ENCODE measurements at places on chromosomes 16 and 17.

- no peak for DNase-seq
These were observed 30.7 kb upstream of the HOXB13 start for GRCh38 chr17:48759288-48759687.

GRCh38 chr17:73586275-73586832, 57.9 kb downstream of the SDK2 start:
- no peak for DNase-seq

DNA sequence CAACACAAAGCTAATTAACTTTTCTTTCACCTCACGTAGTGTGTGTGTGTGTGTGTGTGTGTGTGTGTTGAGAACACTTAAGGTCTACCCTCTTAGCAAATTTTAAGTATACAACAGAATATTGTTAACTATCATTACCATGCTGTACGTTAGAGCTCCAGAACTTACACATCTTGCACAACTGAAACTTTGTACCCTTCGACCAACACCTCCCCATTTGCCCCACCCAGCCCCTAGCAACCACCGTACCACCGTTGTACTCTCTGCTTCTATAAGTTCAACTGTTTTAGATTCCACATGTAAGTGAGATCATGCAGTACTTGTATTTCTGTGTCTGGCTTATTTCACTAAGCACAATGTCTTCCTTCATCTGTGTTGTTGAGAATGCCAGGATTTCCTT, 28.1 kb upstream of the MLYCD start:
- no peak for DNase-seq

- DNase-seq: no peak
These were observed 3.6 kb downstream of the CDC6 start for GRCh38 chr17:40291281-40291664.

DNA sequence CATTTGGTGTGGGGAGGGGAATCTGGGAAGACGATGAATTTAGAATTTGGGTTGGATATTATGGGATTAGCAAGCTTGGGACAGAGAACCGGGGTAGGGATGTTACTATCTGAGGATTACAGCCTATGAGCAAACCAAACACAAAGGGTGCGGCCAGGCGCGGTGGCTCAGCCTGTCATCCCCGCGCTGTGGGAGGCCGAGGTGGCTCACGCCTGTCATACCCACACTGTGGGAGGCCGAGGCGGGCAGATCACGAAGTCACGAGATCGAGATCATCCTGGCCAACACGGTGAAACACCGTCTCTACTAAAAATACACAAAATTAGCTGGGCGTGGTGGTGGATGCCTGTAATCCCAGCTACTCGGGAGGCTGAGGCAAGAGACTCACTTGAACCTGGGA, 60.9 kb downstream of the VPS53 start:
- no peak for DNase-seq

GRCh38 chr17:69972251-69972650, 102.8 kb upstream of the KCNJ16 start:
- no peak for DNase-seq

DNA sequence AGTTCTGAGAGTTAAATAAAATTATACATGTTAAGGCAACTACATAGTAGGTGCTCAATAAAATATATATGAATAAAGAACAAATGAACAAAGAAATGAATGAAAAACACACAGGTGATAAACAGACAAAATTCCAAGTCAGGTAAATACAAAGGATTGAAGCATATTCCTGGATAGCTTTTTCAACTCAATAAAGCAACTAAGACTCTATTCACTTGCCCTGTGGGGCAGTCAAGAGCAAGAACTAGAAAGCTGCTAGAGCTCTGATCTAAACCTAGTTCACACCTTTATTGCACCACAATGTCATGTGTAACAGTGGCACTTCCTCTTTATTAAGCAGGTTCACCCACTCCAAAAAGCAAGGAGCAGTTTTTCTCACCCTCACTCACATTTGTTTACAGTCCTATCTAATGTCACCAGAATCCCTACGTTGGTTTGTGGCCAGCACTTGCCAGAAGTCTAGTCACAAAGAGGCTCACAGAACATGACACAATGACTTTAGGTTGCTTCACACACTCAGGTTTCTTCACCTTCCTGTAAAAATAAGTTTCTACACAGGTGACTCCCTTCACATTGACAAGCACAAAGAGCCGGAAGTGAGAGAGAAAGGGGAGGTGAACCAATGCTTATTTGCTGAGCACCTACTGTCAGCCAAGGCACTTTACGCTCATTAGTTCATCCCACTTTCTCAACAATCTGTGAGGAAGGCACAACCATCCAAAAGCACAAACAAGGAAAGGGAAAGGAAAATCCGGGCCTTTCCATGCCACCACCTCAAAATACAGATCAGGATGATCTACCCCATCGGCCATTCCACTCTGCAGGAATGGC, 70.8 kb downstream of the XPO6 start:
- DNase-seq: peak; percentile 20

DNA sequence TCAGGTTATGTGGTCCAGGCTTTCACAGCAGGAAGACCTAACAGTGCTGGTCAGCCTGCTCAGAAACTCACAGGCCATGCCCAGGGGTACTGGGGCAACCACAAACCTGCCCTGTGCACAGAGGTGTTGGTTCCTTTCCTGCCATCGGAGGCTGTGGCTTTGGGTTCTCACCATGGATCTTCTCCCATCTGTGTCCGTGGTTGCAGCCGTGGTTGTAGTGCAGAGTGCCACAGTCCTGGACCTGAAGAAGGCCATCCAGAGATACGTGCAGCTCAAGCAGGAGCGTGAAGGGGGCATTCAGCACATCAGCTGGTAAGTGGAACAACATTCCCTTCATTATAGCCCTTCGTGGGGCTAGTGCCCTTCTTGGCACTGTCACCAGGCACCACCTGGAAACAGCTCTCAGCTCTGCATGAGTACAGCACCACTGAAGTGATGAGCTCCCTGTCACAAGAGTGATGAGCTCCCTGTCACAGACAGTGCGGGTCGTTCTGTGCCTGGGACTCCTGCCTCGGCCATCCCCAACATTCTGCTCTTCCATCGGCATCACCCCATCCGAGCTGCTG, 2.0 kb downstream of the SNRNP25 start:
- DNase-seq: no peak

DNA sequence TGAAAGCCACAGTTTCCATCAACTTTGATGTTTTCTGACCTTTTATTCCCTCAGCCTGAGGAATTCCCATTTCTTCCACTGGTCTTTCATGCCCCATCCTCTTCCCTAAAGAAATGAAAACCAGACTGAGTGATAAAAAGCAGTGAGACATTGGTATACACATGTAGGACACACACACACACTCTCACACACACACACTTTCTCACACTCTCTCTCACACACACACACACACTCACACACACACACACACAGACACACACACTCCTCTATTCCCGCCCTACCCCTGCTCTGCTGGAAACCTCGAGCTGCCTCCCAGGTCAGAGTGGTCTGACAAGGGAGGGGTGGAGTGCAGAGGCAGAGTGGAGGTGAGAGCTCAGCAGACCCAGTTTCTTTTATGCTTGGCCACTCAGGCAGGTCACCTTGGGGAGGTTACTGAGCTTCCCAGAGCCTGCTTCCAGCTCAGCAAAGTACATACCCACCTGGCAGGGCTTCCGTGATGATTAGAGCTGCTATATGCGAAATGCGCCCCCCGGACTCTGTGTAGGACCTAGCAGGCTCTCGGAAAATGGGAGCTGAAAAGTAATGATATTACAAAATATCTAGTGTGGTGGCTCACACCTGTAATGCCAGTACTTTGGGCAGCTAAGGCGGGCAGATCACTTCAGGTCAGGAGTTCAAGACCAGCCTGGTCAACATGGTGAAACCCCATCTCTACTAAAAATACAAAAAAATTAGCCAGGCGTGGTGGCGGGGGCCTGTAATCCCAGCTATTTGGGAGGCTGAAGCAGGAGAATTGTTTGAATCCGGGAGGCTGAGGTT, 30.7 kb downstream of the CCR7 start:
- no peak for DNase-seq

- no peak for DNase-seq
These were observed 2.7 kb downstream of the RNF43 start for GRCh38 chr17:58414596-58414997.

GRCh38 chr17:78101542-78101941, 27.0 kb downstream of the TMC6 start:
- DNase-seq: no peak

DNA sequence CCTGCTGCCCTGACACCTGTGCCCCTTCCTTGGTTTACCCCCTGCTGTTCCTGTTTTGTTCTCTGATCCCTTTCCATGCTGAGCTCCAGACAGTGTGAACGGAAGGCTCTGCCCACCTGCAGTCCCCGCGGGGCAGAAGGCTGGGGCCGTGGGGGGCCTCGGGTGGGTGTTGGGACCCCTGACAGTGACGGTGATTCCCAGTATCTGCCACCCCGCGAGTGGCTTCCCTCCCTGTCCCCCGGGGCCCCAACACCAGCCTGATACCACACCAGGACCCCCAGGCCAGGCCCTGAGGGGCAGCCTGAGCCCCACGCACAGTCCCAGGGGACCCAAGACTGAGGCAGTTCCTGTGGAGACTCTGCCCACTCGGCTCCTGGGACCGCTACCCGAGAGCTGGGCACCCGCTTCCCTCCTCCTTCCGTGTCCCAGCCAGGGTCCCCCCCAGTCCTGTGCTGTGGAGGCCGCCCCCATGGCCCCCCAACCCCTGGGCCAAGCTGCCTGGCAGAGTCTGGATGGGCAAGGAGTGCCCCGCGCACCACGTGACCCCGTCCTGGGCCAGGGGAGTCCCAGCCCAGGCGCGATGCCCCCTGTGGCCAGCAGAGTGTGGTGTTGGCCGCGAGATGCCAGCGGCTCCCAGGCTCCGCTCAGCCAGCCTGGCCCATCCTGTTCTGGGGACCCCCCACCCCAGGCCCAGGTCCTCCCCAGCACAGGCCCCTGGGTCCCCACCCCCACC, 10.0 kb upstream of the C1QTNF8 start:
- DNase-seq: no peak

DNA sequence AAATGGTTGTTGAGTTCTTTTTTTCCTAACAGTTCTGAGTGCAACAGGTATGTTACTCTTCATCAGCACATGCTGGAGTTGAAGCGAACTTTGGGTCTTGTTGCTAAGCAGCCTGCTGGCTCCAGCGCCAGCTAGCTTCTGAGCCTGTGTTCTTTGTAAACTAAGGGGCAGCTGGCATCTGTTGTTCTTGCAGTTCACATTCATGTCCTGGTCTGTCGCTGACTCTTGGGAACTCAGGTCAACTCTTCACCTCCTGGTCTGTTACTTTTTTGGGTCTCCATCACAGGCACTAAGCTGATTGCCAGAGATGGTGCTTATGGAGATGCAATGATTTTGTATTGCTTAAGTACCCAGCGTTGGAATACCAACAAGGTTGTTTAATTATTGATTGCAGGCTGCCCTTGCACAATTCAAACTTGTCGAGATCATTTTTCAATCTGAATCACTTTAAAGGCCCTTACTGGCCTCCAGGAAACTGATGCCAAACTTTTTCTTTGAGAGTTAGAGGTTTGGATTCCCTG, 40.9 kb downstream of the USP10 start:
- DNase-seq: no peak

DNA sequence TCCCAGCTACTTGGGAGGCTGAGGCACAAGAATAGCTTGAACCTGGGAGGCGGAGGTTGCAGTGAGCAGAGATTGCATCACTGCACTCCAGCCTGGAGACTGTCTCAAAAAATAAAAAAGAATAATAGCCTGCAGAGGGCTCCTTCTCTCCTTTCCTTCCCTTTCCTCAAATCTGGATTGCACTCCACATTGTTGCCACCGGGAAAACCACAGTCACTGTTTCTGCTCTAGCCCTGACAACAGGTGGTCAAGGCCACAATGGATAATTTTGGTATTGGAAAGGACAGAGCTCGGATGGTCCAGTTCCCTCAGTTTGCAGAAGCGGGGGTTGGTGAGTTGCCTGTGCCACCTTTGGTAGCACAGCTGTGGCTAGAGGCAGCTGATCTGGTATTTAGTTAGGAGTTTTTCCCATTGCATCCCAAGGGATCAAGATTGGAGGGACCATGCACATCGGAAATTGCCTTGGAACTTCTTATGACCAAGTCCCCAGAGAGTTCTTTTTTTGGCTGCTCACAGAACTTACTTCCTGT, 44.7 kb upstream of the PRSS54 start:
- DNase-seq: no peak

- DNase-seq: no peak
These were observed 15.4 kb downstream of the TNS4 start for GRCh38 chr17:40485851-40486521.

DNA sequence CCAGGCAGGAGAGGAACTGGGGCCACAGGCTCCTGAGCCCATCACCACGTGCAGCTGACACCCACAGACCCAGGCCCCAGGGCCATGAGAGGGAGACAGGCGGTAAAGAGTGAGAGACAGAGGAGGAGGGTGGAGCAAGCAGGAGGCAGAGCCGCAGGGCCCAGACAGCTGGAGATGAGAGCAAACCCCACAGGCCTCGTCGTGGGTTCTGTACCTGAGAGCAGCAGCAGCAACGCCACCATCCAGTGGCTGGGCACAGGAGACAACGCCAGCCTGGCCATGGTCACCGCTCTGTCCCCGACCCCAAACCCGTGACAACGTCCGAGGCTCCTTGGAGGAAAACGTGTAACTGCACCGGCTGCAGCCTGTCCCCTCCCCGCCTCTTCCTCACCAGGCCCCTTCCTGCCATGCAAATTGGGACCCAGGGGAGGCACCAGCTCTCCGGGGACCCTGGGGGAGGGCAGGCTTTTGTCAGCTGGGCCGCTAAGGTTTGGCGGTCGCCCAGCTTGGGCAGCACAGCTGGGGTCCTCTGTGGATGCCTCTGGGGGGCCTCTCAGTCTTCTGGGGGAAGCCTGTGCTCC, at the start of gene CD79B:
Gene CD79B (minus strand): TSS at position 351 of the 581 bp plus-strand sequence. CDS start 70 bp downstream, at position 281.
- DNase-seq: no peak

GRCh38 chr17:14149751-14150150, 80.4 kb downstream of the COX10 start:
- no peak for DNase-seq

DNA sequence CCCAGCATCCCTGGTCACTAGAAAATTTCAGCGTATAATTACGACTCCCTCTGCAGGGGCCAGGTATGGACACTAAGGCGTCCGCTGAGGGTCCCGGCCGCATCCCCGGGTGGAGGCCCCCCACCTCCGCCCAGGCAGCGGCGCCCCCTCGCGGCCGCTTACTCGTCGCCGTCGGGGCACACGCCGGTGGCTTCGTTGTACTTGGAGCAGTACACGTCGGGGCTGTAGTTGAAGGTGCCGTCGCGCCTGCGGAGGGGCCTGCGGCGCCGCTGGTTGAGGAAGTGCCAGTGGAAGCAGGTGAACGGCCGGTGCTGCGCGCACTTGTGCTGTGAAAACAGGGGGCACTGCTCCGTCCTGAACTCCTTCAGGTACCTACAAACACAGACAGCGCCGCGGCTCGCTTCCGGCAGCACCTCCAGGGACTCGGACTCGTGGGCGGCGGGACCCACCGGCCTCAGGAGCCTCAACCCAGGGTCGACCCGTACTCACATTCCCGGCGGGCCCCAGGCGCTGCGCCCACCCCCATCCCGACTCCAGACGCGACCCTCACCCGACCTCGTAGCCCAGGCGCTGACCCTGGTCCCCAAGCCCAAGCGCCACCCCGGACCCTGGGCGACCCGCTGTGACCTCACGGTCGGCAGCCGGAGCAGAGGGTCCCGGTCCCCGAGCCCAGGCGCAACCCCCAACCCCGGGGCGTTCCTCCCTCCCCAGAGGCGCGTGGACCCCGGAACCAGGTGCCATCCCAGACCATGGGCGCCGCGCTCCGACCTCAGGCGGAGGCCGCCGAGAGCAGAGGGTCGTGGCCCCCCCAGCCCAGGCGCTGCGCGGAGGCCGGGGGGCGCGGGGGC, 596 bp downstream of the UNKL start:
- DNase-seq: peak; percentile 22
